Umbilical cord (tissue), 2 donors: ENCODE measurements at places on chromosomes 13 and 19. TPM values are rescaled to one million over a fixed set of nuclear protein-coding genes. Genes with fewer than 3 reads are reported as not detected.

DNA sequence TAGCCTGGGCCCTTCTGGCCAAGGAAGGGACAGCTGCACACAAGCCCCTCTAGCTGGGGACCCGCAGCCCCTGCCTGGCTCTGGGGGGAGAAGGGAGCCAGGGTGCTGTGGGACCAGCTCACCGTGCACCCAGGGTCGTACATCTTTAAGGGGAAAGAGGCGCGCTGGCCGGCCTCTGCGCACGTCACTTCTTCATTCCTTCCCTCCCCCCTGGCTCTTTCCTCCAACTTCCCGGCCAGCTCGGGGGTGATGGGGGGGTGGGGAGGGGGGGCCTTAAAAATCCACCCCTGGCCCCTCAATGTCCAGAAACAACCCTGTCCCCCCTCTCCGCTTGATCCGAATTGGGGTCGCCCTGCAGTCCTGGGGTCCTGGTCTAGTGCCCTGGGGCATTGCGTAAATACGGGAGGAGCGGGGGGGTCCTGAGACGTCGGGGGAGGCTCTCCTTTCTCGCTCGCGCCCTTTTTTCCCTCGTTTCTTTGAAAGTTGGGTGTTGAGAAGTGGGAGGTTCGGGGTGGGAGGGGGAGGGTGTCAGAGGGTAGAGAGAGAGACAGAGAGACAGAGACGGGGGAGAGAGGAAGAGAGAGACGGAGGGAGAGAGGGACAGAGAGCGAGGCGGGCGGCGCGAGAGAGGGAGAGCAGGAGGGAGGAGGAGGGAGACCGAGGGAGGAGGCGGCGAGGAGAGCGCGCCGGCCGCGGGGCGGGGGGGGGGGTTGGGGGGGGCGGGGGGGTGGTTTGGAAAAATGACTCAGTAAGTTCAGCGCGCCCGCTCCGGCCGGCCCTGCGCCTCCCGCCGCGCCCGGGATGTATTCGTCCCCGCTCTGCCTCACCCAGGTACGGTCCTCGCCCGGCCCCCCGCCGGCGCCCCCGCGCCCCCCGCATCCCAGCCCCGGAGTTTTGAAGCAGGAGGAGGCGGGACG lies at the start of gene NFIC:
NFIC (plus strand) TSS at position 748 of the 917 bp plus-strand sequence; CDS start at position 802, 54 bp downstream.
- DNase-seq: peak; percentile 87

GRCh38 chr19:24059563-24060295 lies 27.3 kb upstream of the ZNF254 start:
- no peak for DNase-seq

DNA sequence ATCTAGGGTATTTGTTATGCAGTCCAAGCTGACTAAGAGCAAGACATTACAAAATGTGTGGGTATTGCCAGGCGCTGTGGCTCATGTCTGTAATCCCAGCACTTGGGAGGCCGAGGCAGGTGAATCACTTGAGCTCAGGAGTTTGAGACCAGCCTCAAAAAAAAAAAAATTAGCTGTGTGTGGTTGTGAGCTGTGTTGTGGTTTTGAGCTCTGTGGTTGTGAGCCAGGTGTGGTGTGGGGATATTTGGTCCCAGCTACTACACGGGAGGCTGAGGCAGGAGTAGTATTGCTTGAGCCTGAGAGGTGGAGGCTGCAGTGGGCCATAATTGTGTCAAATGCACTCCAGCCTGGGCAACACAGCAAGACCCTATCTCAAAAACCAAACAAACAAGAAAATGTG lies 5.6 kb upstream of the KEAP1 start:
- DNase-seq: no peak

GRCh38 chr13:50847501-50847900 lies 4.0 kb upstream of the DLEU7 start:
- DNase-seq: no peak

GRCh38 chr13:109773276-109773675 lies 13.1 kb downstream of the IRS2 start:
- DNase-seq: no peak

DNA sequence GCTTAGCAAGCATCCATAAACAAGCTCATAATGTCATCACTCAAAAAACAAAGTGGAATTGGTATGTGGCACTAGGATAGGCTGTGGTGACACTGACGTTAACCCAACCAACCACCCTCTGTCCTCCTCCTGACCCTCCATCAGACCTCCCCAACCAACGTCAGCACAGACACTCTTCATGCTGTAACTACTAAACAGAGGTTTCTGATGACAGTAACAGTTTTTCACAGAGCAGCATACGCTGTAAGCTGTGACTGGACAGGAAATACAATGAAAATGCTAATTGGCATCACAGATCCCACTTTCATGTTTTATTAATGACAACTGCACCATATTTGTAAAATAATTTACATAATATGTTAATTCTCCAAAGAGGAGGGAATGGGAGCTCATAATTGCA lies 238.0 kb downstream of the IRS2 start:
- no peak for DNase-seq

DNA sequence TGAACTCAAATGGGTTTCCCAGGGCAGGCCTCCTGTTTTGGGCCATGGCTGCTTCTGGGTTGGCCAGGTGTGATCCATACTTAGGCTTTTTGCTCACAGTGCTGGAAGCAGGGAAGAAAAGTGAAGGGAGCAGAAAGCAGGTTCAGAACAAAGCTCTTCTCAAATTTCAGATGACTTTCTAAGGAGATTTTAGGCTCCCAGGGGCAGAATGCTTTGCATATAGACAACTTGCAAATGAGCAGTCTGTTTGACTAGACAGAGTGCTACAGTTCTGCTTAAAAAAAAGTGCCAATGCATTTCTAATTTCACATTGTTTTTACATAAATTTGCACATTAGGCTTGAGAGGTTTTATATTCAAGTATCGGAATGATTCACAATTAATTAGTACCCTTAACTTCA lies 2.6 kb upstream of the SLC10A2 start:
- no peak for DNase-seq

- no peak for DNase-seq
Measured at GRCh38 chr19:31352296-31352781, 3.1 kb upstream of the TSHZ3 start.

GRCh38 chr13:113124211-113124970 lies 1.8 kb downstream of the F10 start:
- no peak for DNase-seq

- no peak for DNase-seq
Measured at GRCh38 chr19:34411216-34411615, 7.0 kb downstream of the PDCD2L start.

- DNase-seq: no peak
Measured at GRCh38 chr13:95420501-95420900, 119.2 kb upstream of the ABCC4 start.

DNA sequence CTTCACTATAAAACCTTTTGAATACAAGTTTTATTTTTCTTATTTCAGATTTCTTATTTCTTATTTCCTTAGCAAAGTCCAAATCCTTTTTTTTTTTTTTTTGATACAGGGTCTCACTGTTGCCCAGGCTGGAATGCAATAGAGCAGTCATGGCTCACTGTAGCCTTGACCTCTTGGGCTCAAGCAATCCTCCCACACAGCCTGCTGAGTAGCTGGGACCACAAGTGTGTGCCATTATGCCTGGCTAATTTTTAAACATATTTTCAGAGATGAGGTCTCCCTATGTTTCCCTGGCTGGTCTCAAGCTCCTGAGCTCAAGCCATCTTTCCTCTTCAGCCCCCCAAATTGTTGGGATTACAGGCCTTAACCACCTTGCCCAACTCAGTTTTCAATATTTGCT lies 334.3 kb downstream of the DLEU7 start:
- DNase-seq: no peak

DNA sequence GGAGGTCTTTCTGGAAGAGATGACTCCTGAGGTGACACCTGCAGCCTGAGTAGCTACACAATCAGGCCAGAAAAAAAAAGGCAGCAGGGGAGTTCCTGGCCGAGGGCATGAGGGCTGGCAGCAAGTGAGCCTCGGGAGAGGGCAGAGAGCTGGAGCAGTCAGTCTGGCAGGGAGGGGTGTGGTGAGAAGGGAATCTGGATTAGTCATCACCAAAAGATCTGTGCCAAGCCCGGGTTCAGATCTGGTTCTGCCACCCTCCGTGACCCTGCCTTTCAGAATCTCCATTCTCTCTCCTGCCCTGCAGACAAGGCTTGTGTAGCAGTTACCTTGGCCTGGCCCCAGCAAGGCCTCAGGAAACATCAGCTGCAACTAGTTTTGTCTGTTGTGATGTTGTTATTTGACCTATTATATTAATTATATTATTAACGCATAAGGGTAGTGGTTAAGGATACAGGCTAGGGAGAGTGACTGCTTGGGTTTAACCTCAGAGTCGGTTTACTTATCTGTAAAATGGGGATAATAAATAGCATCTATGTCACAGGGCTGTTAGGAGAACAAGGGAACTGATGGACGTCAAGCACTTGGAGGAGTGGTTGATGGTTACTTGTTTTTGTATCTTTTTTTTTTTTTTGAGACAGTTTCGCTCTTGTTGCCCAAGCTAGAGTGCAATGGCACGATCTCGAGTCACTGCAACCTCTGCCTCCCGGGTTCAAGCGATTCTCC lies 2.7 kb upstream of the CAPNS1 start:
- peak; percentile 56 for DNase-seq

GRCh38 chr19:3450796-3451411 lies 29.4 kb downstream of the SMIM24 start:
- peak; percentile 91 for DNase-seq

- no peak for DNase-seq
Measured at GRCh38 chr13:84985860-84986259, 813.4 kb downstream of the SLITRK6 start.

GRCh38 chr13:75724752-75725517 lies 88.8 kb downstream of the LMO7 start:
- DNase-seq: no peak

DNA sequence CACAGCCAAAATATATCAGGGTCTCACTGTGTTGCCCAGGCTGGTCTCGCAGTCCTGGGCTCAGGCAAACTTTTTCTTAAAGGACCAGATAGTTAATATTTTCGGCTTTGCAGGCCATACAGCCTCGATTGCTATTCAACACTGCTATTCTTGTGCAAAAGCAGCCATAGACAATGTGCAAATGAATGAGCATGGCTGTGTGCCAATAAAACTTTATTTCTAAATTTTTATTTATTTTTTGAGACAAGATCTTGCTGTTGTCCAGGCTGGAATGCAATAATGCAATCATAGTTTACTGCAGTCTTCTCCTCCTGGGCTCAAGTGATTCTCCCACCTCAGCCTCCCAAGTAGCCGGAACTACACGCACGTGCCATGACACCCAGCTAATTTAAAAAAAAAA lies 8.2 kb upstream of the PGLS start:
- DNase-seq: no peak

GRCh38 chr19:22030680-22031079 lies 19.9 kb upstream of the ZNF208 start:
- DNase-seq: no peak

DNA sequence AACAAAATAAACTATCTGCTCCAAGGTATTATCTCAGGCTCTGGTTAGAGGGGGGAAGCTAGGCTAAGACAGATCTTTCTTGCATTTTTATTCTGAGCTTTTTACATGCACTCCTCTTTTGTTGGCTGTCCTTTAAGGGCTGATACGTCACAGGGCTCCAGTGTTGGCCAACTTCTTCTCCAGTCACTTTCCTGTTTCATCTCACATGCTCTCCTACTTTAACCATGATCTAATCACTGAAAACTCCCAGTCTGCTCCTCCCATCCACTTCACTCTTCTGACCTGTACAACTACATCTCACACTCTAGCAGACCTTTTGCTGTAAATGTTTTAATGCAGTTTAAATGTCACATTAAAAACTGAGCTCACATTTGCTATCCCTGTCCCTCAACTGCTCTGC lies 510.0 kb upstream of the KLF12 start:
- DNase-seq: peak; percentile 40

GRCh38 chr13:108525827-108526226 lies 103.6 kb upstream of the MYO16 start:
- DNase-seq: no peak

GRCh38 chr13:96821971-96822370 lies 172.3 kb downstream of the OXGR1 start:
- DNase-seq: no peak

- DNase-seq: no peak
Measured at GRCh38 chr19:41269571-41269970, 5.4 kb downstream of the HNRNPUL1 start.

GRCh38 chr19:50312967-50313811 lies 16.0 kb downstream of the KCNC3 start:
- no peak for DNase-seq

- no peak for DNase-seq
Measured at GRCh38 chr19:13102416-13102665, 317 bp downstream of the LYL1 start.

DNA sequence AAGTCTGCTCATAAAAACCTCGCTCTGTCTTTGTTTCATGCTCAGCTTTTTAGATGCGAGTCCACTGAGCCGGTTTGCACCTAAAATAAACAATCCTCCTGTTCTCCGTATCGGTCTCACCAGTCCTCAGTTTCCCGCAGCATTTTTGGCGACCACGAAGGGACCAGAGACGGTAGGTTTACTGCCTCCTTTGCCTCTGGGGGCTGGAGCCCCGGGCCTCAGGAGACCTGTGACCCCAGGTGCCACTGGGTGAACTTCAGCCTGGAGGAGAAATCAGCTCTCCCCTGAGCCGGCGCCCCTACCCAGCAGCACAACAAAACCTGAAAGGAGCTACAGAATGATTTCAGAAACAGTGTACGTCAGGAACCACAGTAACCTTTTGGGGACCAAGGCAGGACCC lies 8.1 kb downstream of the SIGLEC11 start:
- no peak for DNase-seq

- no peak for DNase-seq
Measured at GRCh38 chr19:12884926-12885748, 1.9 kb downstream of the KLF1 start.

DNA sequence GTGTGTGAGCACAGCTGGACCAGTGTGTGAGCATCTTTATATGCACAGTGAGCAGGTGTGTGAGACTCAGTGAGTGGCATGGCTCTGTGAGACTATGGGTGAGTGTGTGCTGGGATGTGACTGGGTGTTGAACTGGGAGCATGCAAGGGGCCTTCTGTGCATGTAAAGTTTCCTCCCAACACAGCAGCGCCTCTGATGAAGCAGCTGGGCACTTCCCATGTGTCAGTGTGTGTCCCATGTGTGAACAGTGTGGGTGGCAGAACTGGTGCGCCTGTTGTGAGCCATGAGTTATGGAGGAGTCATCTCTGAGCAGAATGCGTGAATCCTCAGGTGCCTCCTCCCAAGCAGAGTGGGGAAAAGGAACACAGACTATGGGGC lies 24.1 kb downstream of the LGALS16 start:
- no peak for DNase-seq

- no peak for DNase-seq
Measured at GRCh38 chr13:31476753-31477152, 262.6 kb upstream of the RXFP2 start.

DNA sequence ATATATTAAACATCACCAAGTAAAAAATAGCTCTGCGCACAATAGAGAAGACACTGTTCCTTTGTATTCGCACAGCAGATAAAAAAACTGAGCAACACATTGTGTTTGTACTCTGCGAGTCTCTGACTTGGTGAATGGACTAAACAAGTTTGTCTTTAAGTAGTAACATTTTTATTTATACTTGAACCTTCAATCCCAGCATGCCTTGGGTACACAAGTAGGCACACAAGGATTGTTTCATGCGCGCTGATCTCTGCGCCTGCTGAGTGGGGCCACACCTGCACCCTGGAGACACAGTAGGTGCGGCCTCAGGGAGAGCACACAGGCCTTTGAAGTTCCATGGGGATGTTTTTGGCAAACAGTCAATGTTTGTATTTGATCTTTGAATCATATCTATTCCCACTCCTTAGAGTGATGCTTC lies 318.9 kb downstream of the MYO16 start:
- no peak for DNase-seq

Gene PDX1
- total RNA-seq: 2.6 TPM

Gene APOC1
- not detected for total RNA-seq

Gene ZNF578
- 9.4 TPM for total RNA-seq

Gene CAMSAP3
- 1.2 TPM for total RNA-seq

Gene PRSS57
- total RNA-seq: not detected

Gene ZNF682
- 8.9 TPM for total RNA-seq

Gene ITGBL1
- total RNA-seq: 5.1 TPM

Gene RDH8
- total RNA-seq: not detected

Gene KLC3
- total RNA-seq: 4.3 TPM

Gene TMEM145
- total RNA-seq: not detected
